Activated effector memory CD4-positive, alpha-beta T cell treated with anti-CD3 and anti-CD28 coated beads, Interleukin-2, amount 50 U/mL, for 16 hours (primary cell): ENCODE measurements at places on chromosomes 7 and 10.
A peak's percentile ranks its signal among the peaks of the same experiment; 100 is the strongest.

DNA sequence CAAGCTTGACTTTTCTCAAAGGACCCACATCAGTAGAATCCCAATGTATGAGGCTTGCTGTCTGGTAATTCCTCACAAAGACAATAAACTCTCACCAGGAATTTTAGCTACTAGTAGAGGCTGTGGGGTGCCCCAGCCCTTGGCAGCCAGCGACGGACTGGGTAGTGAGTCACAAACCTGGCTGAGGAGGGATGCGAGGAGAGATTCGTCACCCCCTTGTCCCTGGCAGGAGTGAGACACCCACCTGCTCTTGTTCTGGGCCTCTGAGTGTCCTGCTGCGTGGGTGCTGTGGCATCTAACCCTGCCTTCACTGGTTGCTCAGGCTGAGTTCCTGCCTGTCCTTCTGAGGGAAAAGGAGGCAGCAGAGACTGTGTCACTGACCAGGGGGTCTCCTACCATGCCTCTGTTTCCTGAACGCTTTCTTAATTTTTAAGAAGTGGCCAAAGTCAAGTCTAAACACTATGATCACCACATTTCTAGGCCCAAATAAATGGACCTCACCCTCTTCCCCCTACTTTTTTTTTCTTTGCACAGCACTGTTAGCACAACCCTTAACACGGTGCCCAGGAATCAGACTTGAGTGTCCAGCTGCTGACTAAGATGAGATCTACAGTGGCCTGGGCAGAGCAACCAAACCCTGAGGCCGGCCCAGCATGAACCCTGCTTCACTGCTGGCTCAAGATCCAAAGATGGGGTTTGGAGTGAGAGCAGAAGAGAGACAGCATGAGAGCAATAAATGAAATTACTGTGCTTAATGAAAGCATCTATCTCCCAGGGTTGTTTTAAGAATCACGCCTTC, 146.4 kb downstream of the ANLN start:
- DNase-seq = no peak

GRCh38 chr7:133602291-133602690, 349.4 kb downstream of the EXOC4 start:
- DNase-seq = no peak

- no peak for DNase-seq
Measured at GRCh38 chr10:2456834-2457233, 610.5 kb upstream of the PFKP start.

DNA sequence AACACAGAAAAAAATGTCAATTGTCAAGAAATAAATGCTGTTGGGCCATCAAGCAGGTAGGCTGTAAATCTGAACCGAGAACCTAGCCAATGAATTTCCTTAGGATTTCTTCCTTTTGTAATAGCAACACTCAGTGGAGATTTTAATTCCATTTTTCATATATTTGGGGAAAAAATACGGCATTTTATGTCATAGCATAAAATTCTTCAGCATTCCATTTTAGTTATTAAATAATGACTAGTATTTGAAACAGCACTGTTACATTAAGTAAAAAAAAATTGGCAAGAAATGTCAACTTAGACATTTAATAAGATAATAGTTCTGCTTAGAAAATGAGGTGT, 12.3 kb upstream of the VIM start:
- DNase-seq = no peak

DNA sequence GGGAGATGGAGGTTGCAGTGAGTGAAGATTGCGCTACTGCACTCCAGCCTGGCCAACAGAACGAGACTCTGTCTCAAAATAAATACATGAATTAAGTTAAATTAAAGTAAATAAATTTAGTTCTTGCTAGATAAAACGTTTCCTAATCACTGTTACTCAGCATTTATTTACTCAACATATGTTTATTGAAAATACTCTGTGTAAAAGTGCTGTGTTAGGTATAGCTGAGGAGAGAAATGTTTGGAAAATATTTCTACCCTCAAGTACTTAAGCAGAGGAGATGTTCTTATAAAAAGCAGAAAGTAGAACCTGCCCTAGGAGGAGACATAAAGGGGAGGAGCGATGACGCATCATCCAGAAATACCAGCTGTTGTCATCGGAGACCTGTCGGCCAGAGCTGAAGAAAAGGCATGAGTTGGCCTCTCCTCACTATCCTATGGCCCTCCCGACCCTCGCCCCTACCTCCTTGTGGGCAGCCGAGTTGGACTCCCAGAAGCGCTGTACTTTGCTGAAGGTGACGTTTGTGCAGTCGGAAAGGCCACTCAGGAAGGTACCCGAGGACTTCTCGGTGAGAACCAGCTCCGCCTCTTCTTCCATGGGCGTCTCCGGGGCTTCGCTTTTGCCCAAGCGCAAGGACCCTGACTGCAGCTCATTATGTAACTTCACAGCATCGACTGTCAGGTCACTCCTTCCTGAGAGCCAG, 1.1 kb downstream of the RRP12 start:
- peak; percentile 76 for DNase-seq

DNA sequence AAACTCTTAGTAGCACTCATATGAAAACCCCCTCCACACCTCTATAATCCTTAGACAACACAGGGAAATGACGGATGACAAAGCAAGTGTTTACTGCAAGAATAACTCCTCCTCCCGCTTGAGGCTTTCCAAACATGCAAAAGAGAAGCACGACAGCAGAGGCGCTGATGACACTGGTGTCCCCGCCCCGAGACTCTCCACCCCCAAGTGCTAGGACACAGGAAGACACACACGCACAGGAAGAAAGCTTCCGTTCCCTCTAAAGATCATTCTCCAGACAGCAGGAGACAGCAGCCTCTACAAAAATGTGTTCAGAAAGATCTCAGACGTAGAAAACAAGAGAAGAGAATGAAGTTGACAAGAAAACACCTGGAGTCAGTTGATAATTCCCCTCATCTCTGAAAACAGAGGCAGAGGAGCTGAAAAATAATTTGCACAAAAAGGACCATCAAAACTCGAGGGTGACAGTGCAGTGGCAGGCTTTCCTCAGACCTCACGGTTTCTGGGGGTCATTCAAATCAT, 90.2 kb downstream of the DLG5 start:
- DNase-seq = peak; percentile 89

- no peak for DNase-seq
Measured at GRCh38 chr10:117075064-117075463, 63.0 kb downstream of the VAX1 start.

GRCh38 chr7:132455378-132455777, 120.9 kb downstream of the PLXNA4 start:
- no peak for DNase-seq

DNA sequence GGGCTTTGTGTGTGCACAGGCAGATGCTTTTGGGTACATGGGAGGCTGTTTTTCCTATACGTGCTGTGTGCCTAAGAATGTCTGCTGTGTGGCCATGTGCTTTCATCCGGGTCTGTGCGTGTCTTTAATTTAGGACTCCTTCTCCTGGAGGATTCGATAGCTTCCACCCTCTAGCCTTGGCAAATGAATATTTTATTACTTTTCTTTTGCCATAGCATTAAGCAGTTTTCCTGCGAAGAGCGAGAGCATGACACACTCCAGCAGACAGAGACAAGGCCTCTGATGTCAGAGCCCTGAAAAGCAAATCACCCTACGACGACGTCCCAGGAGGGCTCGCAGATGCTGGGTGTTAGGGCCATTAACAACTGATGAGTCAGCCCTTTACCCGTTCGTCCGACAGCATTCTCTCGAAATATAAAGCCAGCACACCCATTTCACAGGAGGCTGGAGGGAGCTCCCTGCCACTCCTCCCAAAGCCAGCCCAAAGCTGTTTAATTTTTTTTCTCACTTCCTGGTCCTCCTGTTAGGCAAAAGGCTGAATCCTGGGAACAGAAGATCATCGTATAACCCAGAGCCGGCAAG, 311.3 kb upstream of the ZMIZ1 start:
- DNase-seq = no peak

DNA sequence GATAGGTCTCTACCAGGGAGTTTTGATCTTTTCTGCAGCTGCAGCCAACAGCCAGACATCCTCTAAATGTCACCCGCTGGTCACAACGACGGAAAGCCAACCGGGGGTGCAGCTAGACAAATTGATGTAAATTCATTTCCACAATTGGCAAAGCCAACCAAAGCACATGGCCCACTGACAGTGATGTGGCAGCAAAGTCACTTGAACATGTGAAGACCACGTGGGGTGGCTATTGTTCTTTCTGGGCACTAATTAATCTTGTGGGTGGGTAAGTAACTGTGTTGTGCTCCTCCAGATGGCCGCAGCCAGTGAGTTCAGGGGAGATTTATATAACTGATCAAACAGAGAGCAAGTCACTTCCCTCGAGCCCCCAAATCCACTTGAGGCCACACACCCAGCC, 354.1 kb downstream of the ANKRD30A start:
- no peak for DNase-seq

DNA sequence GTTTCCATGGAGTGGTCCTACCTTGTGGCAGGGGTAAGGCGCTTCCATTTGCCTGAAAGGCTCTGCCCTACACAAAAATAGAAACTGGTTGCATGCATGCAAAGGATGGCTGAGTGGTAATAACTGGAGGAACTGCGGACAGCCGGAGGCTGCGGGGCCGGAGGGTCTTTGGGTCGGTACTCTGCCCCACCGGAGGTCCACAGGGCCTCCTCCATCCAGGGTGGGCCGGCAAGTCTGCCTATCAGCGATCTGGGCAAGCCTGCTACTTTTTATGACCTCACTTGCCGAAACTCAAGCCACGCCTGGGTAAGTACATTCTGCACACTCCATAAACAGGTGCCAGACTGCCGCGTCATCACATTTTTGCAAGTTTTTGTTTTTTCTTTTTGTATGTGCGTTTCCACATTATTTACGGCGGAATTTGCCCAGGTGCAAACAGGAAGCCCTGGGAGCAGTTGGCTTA, 30.0 kb downstream of the TACC2 start:
- no peak for DNase-seq

- no peak for DNase-seq
Measured at GRCh38 chr7:84199216-84199615, 4.6 kb upstream of the SEMA3A start.

DNA sequence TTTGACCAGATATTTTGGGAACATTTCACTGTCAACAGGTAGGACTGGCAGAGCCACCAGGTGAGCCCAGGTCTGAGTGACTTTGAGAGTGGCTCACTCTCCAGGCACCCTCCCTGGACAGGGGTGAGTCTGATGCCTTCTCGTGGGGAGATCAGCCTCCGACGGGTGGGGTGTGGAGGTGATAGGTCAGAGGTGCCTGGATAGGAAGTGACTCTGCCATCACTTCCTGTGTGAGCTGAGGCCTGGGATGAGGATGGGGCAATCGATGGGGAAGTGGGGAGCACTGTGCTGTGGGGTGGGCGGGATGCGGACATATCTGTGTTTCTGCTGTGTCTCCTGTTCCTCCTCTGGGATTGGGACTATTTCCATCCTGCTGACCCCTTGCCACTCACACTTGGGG, 34.6 kb downstream of the IFT22 start:
- DNase-seq = no peak

GRCh38 chr10:3096149-3096548, 28.8 kb downstream of the PFKP start:
- no peak for DNase-seq
